ENCODE measurements at places on chromosomes 4 and X. TPM values are rescaled to one million over a fixed set of nuclear protein-coding genes. Genes with fewer than 3 reads are reported as not detected.

DNA sequence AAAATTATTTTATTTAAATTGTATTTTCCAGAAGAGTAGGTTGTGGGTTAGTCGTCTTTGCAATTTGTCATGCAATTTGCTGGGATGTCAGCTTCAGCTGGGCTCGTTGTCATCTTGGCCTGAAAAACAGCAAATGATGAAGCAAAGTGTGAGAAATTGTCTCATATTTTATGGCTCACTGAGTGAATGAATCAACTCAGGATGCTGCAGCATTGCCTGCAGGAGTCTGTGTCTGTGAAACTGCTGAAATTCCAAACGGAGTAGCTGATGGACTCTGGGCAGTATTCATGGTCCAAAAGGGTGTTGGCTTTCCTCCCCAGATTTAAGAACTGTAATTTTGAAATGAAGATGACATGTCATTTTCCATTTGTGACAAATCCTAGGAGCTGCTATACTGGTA lies 37.2 kb downstream of the CXCL8 start:
- no peak overlapping the region for H3K4me3 ChIP-seq
- DNase-seq = no peak
- no peaks in the 10 kb centered on the region for H3K36me3 ChIP-seq
- H3K27me3 ChIP-seq = no peaks in the 10 kb centered on the region
- no peak overlapping the region for H3K27ac ChIP-seq
- H3K4me1 ChIP-seq = peaks cover 7% of the 10 kb centered on the region

KCND1 gene
- total RNA-seq = 5.5 TPM

DNA sequence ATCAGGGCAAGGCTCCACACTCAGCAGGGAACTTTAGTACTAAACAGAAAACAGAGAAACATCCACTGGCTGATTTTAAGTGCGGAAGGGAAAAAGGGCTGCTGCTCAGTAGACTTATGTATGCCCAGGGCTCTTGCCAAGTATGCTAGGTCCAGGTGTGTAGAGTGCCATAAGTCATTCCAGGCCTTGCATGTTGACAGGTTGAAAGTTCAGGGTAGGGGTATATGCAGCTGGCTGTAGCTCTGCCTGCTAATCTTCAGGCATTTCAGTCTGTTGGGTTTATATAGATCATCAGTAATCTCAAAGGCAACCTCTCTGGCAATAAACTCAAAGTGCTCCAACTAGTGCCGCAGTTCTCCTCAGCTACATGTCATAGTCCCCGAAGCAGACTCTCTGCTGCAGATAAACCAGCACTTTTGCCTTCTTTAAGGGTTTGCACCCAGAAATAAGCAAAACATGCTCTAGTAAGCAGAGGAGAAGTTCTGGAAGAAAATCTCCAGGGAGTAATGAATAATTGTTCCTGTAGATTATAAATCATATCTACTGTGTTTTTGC lies 134.9 kb upstream of the GRIA3 start:
- H3K4me1 ChIP-seq = no peaks in the 10 kb centered on the region
- no peak overlapping the region for H3K27ac ChIP-seq
- no peaks in the 10 kb centered on the region for H3K27me3 ChIP-seq
- H3K36me3 ChIP-seq = no peaks in the 10 kb centered on the region
- DNase-seq = no peak

DNA sequence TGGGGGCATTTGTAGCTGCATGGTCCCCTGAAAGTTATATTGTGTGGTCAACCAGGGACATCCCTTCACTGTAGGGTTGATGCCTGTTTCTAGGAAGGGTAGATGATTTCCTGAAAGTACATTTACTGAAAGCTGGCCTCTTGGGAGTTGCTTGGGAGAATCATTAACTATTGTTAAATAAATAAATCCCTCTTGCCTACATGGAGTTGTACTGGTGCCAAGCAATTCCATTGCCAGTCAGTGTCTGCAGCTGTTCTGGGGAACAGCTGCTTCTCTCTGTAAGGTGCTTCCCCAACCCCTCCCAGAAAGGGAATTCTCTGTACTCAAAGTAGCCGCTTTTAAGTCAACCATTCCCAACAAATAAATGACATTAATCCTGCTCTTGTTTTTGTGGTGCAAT lies 51.1 kb downstream of the C4orf51 start:
- H3K27ac ChIP-seq = no peak overlapping the region
- no peak for DNase-seq
- no peaks in the 10 kb centered on the region for H3K27me3 ChIP-seq
- H3K4me3 ChIP-seq = no peak overlapping the region

HPSE gene
- total RNA-seq = 2.6 TPM

DNA sequence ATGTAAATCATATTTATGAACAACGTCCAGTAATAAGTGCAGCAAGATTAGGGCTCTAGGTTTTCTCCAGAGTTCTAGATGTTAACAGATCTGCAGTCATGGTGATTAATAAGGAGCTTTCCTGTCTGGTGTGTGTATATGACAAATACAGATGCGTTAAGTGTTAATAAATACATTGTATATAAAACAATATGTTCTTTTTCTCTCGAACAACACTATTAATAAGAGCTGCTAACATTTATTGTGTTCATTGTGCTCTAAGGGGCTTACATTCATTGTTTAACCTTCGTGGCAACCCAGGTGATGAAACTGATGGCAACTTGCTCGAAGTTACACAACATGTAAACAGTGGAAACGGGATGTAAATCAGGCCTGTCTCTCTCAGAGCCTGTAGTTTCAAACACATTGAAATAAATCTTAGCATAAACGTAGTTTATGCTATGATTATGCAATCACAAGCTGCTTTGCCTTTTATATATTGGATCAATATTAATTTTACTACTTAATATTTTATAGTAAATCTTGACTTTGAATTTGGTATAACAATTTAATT lies 547 bp upstream of the CLGN start:
- H3K4me3 ChIP-seq = peak overlapping the region; percentile 81
- peak; percentile 58 for DNase-seq
- H3K27me3 ChIP-seq = no peaks in the 10 kb centered on the region
- peak overlapping the region; percentile 67 for H3K27ac ChIP-seq

DNA sequence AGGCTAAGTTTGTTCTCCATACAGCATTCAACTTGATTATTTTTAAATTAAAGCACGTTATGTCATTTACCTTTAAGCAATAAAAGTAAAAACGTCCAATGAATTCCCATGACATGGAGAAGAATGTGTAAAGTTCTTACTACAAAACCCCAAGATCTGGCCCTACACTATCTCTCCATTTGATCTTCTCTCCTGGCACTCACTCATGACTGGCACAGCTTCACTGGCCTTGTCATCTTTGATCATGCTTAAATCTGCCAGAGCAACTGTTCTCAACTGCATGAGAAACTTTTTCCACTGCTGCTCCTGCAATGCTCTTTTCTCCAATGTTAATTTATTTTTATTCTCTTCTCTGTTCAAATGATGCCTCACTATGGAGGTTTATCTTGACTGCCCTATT lies 1109.0 kb upstream of the IGFBP7 start:
- H3K36me3 ChIP-seq = no peaks in the 10 kb centered on the region
- H3K27ac ChIP-seq = no peak overlapping the region
- DNase-seq = no peak
- no peak overlapping the region for H3K4me3 ChIP-seq
- no peaks in the 10 kb centered on the region for H3K4me1 ChIP-seq

SRPX2 gene
- 1.2 TPM for total RNA-seq

DNA sequence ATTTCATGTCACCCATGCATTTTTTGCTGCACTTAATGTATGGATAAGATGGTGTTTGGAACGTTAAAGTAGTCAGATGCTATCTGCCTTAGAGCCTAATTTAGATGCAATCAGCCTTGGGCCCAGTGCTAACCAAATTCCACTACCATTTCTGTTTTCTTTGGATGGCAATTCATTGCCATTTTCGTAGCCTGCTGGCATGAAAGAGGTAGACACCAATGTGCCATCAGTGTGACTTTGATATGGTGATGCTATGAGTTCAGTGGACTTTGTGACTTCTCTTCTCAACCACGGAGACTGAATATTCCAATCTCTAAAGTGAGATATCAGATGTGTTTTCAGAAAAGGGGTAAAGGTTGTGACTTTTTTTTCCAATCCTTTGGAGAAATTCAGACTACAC lies 1.5 kb downstream of the ETFDH start:
- no peak for DNase-seq
- H3K4me1 ChIP-seq = no peaks in the 10 kb centered on the region
- no peak overlapping the region for H3K27ac ChIP-seq
- H3K36me3 ChIP-seq = no peaks in the 10 kb centered on the region

DNA sequence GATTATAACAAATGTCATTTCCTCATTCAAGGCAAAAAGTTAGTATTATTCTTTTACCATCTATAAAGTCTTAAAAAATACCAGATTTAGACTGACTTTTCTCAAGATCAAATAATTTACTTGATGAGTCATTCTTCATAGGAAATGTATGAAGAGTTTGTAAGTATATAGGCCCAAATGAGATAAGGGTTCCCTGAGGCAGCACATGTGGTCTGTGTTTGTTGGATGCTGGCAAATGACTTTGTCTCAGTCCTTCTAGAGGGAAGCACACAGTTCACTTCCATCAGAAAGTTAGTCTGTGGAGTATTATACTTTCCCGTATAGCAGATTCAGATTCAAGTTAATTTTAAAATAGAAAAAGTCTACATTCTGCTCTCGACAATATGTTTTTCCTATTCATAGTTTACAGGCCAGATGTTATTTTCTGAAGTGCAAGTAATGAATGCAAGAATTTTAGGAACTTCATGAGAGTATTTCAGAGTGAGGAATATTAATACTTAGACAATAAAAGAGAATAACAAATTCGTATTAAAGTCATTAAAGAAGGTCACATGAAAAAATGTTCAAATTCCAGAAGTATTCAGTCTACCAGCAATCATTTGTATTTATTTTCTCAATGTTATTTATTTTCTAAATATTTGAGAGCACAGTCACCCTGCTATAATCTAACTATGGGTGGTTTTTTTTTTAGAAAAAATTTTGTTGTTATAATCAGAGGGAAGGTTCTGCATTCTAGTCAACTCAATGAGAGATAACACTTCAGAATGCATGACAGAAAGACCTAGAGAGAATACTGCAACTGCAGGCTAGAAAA lies 601.8 kb upstream of the ZFP42 start:
- no peaks in the 10 kb centered on the region for H3K4me1 ChIP-seq
- no peak for DNase-seq

DNA sequence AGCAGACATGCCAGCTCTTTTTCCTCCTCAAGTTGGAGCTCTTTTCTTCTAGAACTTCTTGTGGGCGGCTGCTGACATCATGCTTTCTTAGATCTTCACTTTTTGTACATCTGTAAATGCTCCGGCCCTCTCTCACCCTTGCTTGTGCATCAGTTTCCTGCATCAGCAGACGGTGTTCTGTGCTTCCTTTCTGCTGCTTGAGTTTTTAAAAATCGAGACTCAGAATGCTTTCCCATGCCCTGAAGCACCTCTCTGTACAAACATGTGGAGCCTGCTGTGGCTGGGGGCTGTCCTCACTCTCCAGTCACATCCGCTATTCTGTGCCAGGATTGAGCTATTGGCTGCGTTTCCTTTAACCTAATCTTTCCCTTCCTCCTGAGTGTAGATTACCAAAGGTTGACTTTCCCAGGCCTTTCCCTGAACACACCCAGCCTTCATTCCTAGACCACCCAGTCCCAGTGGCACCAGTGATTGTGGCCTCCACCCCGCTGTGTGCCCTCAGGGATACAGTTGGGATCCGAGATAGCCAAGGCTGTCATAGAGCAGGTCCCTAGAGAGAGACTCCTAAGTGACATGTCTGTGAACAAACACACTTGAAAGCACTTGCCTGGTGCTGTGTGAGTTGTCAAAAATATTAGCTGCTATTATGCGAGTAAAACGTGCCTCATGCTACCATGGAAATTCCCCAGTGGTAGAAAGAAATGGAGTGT lies 41.9 kb downstream of the TNIP2 start:
- no peak for DNase-seq
- no peaks in the 10 kb centered on the region for H3K4me1 ChIP-seq
- H3K27me3 ChIP-seq = no peaks in the 10 kb centered on the region
- H3K4me3 ChIP-seq = no peak overlapping the region
- H3K36me3 ChIP-seq = no peaks in the 10 kb centered on the region

- H3K27me3 ChIP-seq = no peaks in the 10 kb centered on the region
- H3K4me1 ChIP-seq = no peaks in the 10 kb centered on the region
- H3K4me3 ChIP-seq = no peak overlapping the region
- H3K27ac ChIP-seq = no peak overlapping the region
These were observed 803.0 kb downstream of the DMD start for GRCh38 chrX:32408389-32408788.

DNA sequence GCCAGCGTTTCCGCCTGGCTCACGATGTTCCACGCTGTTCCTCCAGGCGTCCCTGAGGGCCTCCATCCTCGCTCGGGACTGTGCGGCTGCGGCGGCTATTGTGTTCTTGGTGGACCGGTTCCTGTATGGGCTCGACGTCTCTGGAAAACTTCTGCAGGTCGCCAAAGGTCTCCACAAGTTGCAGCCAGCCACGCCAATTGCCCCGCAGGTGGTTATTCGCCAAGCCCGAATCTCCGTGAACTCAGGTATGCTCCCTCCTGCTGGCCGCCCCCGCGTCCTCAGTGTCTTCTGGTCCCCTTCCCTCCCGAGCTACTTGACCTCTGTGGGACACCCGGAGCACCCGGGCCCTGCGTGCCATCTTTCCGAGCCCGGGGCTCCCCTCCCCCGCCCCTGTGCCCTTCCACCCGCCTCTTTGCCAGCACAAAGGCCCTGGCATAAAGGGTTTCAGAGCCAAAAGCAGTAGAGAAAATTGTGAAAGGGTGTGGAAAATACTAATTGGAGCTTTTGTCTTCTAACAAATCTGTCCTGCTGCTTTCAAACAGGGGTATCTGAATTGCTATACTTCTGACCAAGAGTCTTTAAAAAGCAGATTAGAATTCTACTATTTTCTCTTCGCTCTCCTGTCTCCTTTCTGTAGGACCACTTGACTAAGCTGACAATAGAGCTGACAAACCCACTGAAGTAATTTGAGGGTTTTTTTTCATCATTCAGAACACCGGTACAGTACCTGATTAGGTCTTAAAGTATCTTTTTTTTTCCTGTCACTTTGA lies 104.0 kb downstream of the NEUROG2 start:
- no peaks in the 10 kb centered on the region for H3K4me1 ChIP-seq
- H3K4me3 ChIP-seq = no peak overlapping the region
- no peak overlapping the region for H3K27ac ChIP-seq

- H3K4me3 ChIP-seq = no peak overlapping the region
- no peak overlapping the region for H3K27ac ChIP-seq
- H3K36me3 ChIP-seq = no peaks in the 10 kb centered on the region
These were observed 59.6 kb downstream of the FAM53A start for GRCh38 chr4:1624519-1624910.

DNA sequence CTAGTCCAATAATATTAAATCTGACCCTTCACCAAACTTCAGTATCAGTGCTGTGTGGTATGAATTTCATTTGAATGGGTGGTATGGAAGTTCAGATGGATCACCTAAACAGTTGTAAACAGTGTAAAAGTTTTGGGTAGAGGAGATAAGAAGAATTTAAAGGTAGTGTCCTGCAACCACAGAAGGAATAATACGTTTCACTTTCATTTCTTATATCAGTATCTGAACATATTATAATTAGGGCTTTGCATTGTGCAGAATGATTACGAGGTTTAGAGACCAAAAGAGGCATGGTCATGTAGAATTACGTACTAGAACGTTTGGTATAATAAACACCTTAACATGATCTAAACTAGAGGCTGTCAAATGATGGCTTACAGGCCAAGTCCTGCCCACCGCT lies 116.1 kb downstream of the PDLIM5 start:
- H3K27me3 ChIP-seq = no peaks in the 10 kb centered on the region
- H3K27ac ChIP-seq = no peak overlapping the region
- no peaks in the 10 kb centered on the region for H3K36me3 ChIP-seq
- DNase-seq = no peak

PHKA1 gene
- 28.6 TPM for total RNA-seq

- H3K4me3 ChIP-seq = peak overlapping the region; percentile 75
- peaks cover 9% of the 10 kb centered on the region for H3K4me1 ChIP-seq
- no peaks in the 10 kb centered on the region for H3K36me3 ChIP-seq
- H3K27me3 ChIP-seq = no peaks in the 10 kb centered on the region
- no peak for DNase-seq
These were observed 723 bp downstream of the WDFY3 start for GRCh38 chr4:84965553-84966381.

All from Panc1 (cell line).